Panc1 (cell line): ENCODE measurements at places on chromosomes 2 and 18.
A peak's percentile ranks its signal among the peaks of the same experiment; 100 is the strongest.

DNA sequence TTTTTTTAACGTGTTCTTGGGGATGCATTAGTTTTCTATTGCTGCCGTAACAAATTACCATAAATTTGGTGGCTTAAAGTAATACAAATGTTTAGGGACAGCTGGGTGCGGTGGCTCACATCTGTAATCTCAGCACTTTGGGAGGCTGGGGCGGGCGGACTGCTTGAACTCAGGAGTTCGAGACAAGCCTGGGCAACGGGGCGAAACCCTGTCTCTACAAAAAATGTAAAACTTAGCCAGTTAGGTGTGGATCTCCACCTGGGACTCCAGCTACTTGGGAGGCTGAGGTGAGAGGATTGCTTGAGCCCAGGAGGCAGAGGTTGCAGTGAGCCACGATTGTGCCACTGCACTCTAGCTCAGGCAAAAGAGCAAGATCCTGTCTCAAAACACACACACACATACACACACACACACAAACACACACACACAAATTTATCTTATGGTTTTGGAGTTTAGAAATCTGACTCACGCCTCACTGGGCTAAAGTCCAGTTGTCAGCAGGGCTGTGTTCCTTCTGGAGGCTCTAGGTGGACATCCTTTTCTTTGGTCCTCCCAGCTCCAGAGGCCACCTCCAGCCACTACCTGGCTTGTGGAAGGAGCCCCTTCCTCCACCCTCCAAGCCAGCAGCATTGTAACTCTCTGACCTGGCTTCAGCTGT is 76.1 kb downstream of the SEPTIN10 start:
- DNase-seq, result no peak

- DNase-seq, result no peak
These were observed 107.7 kb downstream of the COPS8 start for GRCh38 chr2:237193436-237193835.

DNA sequence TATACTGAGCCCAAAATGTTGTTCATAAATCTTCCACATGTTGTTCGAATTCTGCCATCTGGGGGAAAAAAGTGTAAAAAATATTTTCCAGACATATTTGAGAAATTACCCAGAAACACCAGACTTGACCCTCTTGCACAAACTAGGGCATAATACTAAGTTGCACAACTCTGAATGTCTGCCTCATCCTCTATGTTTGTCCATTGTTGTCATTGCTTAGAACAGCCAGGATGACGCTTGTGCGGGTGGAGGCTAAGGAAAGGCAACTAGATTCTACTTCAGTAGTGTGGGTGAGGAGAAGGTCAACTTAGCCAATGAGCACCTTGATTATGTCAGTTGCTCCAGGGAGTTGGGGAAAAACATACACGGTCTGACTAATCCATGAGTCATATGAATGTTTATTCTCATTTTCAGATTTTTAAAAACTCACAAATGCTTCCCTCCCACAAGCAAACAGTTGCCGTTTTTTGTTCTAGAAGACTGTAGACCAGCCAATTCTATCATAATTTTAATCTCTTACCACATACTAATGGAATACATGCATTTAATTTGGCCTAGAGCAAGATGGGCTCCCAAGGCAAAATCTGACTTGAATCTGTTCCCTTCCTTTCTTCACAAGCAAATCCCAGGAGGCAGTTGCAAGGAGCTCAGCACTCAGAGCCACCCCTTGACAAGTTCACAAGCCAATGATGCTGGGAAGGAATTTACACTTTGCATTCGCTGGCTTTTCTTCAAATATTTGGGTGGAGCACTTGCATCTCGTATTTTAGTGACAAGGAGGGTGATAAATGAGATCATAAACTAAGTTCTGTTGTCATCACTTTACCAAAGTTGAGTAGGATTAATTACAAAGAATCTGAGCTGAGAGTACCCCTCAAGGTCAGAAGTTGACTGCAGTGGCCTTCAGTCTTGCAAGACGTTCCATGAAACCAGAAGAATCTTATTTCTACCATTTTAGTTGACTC is 163.2 kb upstream of the TWIST2 start:
- peak; percentile 92 for DNase-seq

- DNase-seq, result no peak
These were observed 1751.3 kb upstream of the LRRTM1 start for GRCh38 chr2:82055846-82056245.

DNA sequence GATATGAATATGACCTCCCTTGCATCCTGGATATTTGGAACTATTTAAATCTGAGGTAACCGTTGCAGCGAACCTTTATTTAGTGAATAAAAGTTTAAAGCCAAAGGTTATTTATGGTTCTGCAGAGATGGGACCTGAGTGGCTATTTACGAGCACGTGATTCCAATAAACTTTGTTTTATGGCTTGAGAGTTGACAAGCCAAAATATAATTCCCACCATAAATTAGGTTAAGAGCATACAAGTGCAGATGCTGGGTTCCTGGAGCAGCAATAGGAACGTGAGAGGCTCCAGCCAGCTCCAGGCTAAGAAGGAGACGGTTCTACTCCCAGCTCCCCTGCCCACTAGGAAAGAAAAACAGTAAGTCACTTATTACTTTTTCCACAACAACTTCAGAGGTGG is 5.2 kb upstream of the HOXD4 start:
- DNase-seq, result no peak

DNA sequence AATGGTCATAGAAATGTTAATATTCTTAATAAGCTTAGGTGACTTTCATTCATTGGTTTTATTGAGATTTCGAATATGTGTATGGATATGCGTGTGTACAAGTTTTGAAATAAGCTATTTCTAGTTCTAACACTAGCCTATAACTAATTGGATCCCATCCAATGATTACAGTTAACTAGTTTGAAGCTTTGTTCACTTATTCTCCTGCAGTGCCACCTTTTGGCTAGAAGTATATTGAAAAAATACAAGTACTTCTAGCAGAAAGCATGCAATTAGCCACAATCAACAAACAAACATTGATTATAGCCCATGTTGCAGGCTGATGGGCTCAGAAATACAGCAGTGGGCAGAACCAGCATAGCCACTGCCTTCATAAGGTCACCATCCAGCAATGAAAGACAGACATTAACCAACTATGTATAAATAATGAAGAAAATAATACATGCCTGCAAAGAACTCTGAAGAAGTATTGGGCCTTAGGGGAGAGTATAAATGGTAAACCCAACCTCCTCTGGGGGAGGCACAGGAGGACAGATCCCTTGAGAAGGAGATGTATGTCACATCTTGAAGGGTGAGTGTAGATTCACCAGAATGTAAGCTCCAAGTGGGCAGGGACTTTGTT is 5.1 kb upstream of the PIEZO2 start:
- DNase-seq, result peak; percentile 15
